ENCODE measurements at places on chromosomes 13 and 19. TPM values are rescaled to one million over a fixed set of nuclear protein-coding genes. Genes with fewer than 3 reads are reported as not detected.
A peak's percentile ranks its signal among the peaks of the same experiment; 100 is the strongest.

The CYSLTR2 gene
- total RNA-seq: not detected

DNA sequence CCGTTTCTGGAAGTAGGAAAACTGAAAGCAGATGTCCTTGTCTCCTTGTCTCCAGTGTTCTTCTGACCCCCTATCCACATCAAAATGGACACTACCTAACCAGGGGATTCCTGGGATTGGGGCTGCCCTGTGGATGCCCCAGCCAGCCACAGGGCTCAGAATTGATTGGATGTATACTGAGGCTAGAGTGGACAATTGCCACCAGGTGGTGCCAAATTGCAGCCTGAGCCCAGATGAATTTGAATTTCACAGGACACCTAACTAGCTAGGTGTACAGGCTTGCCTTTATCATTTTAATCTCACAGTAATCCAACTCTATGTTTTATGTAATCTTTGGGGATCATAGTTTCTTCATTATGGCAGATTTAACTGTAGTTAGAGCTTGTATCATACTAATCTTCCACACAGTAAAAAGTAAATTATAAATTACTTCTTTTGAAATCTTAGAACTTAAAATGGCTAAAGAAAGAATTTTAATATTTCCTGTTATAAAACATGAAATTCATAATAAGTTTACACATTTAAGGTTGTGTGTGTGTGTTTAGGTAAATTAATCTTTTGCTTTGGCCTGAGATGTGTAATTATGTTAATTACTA lies 58.0 kb downstream of the PIBF1 start:
- peak; percentile 45 for DNase-seq

- DNase-seq: no peak
Observed at GRCh38 chr13:48393698-48394085, 19.2 kb downstream of the LPAR6 start.

GRCh38 chr13:49354719-49355118 lies 89.1 kb downstream of the CAB39L start:
- DNase-seq: no peak

DNA sequence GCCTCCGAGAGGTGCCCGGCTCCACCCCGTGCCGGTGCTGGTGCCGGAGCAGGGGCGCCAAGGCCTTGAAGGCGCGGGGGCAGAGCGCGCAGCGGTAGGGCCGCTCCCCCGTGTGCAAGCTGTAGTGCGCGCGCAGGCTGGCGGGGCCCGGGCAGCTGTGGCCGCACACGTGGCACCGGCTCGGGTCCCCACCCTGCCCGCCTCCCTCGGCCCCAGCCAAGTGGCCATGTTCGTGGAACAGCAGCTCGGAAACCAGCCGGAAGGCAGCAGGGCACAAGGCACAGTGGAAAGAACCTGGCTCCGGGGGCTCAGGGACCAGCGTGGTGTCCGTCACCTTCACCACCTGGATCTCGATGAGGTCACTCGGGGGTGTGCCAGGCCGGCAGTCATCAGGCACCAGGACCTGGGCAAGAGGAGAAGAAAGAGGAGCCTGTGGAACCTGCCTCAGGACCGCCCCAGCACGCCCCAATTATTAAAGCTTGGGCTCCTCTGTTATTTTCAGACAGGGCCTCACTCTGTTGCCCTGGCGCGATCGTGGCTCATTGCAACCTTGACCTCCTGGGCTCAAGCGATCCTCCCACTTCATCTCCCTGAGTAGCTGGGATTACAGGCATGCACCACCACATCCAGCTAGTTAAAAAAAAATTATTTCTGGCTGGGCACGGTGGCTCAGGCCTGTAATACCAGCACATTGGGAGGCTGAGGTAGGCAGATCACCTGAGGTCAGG lies 2.0 kb downstream of the ZNF784 start:
- no peak for DNase-seq

DNA sequence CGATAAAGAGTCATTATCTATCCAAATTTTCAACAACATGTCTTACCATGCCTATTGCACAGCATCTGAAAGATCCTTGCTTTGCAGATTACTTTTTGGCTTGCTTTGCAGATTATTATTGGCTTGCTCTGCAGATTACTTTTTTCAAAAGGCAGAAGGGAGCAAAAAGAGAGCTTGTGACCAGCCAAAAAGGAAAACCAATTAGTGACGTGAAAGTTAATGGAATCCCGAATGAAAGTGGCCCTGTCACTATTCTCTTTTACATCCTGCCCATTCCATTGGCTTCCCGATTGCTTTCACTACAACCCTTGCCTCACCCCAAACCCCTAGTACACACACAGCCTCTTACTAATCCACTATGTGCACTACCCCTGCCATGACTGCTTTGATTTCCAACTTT lies 81.3 kb downstream of the LHFPL6 start:
- no peak for DNase-seq

DNA sequence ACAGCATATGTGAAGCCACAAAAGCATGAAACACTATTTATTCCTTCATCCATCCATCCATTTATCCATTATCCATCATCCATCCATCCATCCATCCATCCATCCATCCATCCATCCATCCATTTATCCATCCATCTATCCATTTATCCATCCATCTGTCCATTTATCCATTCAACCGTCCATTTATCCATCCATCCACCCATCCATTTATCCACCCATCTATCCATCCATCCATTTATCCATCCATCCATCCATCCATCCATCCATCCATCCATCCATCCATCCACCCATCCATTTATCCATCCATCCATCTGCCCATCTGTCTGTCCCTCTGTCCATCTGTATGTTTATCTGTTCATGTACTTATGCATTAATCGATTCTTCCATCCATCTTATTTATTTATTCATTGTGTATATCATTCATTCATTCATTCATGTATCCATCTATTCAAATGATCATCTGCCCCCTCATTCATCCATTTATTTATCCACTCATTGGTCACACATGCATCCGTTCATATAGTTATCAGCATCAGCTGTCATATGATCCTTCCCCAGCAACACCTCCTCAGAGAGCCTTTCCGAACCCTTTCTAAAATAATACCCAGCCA lies 7.0 kb upstream of the MYH14 start:
- no peak for DNase-seq

GRCh38 chr13:93621966-93622365 lies 395.4 kb downstream of the GPC6 start:
- DNase-seq: no peak

DNA sequence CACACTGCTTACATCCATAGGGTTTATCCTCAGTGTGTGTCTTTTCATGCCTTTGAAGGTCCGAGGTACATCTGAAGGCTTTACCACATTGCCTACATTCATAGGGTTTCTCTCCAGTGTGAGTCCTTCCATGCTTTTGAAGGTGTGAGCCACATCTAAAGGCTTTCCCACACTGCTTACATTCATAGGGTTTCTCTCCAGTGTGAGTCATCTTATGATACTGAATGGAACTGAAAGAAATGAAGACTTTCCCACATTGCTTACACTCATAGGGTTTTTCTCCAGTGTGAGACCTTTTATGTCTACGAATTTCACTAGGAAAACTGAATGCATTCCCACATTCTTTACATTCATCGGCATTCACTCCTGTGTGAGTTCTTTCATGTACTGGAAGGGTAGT lies 7.1 kb downstream of the ZNF20 start:
- DNase-seq: peak; percentile 26

GRCh38 chr13:95087746-95088305 lies 213.4 kb downstream of the ABCC4 start:
- DNase-seq: peak; percentile 30

- no peak for DNase-seq
Observed at GRCh38 chr19:16442386-16443276, 29.1 kb downstream of the EPS15L1 start.

GRCh38 chr19:688214-688613 lies 7.0 kb downstream of the PRSS57 start:
- peak; percentile 21 for DNase-seq

The FGF14 gene
- total RNA-seq: 0.03 TPM

- DNase-seq: no peak
Observed at GRCh38 chr13:28117689-28118377, 17.5 kb upstream of the FLT3 start.

GRCh38 chr13:99347335-99347878 lies 40.2 kb upstream of the GPR183 start:
- no peak for DNase-seq

DNA sequence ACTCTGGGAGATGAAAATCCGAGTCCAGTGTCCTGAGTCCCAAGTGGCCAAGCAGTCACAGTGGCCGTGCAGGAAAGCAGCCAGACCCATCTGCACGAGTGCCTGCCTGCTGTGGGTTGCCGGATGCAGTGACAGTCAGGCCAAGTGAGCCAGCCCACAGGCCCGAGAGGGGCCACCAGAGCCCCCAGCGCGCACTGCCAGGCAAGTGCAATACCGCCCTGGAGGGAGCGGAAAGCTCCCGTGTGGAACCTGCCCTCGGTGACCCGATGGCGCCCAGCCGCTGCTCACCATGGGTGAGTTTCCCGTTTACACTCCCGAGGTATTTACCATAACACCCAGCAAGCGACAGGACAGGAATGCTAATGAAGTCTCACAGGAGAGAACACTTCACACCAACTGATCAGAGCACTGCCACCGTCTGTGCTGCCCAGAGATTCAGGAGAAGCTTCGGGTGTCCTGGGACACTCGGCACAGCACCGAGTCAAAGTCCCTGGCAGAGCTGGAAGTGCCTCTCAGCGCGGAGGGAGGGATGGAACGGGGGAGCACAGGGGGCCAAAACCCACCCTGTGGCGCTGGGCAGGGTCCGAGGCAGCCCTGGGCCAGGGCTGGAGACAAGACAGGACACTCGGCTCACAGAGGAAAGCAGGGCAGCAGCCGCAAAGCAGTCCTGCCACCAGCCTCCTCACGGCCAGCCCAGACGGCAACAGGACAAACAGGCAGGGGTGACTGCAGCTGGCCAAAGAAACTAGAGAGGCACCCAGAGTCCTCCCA lies 21.3 kb upstream of the TINCR start:
- DNase-seq: no peak

GRCh38 chr19:3897936-3898335 lies 17.5 kb downstream of the ATCAY start:
- no peak for DNase-seq

DNA sequence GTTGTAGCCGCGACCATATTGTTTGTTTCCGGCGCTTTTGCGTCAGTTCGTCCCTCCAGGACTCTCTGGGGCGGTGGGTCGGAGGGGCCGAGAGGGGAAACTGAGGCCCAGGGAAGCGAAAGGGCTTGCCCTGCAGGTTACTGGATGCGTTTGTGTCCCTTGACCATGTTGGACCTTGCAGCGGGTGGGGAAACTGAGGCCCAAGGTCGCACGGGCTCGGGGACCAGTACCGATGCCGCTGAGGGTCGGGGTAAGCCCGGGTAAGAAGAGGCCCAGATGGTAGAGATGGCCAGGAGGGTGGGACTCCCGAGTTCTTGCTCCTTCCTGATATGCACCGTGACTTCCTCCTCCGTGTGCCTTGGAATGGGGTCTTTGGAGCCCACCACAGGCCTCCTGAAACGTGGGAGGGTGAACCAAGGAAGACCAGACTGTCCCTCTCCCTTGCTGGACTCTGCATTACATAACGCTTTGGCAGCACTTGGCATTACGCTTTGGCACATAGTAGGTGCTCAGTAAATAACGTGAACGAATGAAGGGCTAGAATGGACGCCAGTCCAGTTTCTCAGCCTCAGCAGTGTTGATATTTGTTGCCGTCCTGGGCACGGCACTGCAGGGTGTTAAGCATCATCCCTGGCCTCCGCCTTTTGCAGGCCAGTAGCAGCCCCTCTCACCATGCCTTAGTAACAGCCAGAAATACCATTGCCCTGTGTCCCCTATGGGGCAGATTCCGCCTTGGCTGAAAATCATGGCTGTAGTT lies 743 bp downstream of the CHAF1A start:
- DNase-seq: no peak

The BRSK1 gene
- 9.7 TPM for total RNA-seq

The FGF9 gene
- not detected for total RNA-seq

DNA sequence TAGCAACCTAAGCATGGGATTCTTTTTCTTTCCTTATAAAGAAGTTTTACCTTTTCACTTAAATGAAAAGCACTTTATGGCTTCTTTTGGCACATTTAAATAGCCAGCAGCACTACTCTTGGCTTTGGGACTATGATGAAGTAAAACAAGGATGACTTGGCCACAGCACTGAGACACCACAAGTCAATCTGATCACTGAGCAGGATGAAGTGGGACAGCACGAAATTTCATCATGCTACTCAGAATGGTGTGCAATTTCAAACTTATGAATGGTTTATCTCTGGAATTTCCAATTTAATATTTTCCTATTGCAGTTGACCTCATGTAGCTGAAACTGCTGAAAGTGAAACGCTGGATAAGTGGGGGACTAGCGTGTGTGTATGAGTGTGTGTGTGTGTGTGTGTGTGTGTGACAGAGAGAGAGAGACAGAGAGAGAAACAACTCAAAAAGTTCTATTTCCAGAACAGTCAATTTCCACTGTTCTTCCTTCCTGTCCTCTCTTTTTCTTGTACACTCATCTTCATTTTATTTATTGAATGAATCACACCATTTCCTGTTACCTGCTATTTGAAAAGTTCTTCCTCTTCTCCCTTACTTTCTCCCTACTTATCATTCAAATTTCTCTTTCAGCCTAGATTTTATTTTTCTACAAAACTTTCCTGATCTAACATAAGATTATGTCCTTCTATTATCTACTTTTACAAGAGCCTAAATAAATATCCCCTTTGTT lies 414.2 kb upstream of the MIR17HG start:
- DNase-seq: no peak

GRCh38 chr13:46281779-46282178 lies 70.1 kb downstream of the LRRC63 start:
- DNase-seq: no peak

DNA sequence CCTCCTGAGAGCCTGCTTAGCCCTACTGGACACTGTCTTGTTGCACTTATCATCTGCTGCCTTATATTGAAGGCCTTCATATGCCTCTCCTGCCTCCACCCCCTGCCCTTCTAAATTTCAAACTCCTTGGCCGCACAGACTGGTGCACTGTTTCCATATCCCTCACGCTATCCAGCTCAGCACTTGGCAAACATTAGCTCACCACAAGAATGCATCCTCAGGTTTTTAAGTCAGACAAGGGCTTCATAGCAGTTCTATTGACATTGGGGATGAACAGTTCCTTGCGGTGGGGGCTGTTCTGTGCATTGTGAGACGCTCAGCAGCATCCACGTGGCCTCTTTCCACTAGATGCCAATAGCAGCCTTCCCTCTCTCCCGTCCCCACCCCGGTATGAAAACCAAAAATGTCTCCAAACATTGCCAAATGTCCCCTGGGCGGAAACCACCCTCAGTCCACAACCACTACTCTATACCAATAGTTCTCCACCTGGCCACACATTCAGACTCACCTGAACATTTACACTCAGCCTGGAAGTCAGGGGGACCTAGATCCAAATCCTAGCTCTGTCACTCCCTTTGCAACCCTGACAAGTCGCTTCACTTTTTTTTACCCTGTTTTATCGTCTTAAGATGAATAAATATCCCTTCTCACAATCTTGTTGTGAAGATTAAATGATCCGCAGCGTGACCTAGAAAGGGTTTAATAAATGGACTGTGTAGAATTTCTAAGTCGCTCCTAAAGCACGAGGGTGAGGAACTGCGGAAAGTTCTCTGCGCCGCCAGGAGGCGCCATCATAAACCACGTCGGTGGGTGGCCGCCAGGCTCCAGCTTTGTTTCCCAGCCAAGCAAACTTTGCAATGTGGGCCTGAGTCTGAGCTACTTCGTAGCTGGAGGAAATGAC lies 3.6 kb upstream of the CEACAM3 start:
- peak; percentile 30 for DNase-seq

The KLK2 gene
- not detected for total RNA-seq
